ENCODE measurements at places on chromosomes 1 and 21.

GRCh38 chr1:100441146-100441545 is 88.8 kb downstream of the CDC14A start:
- DNase-seq: no peak

GRCh38 chr1:247833601-247834000 is 8.1 kb downstream of the OR11L1 start:
- no peak for DNase-seq

GRCh38 chr21:15210235-15210678 is 145.5 kb upstream of the NRIP1 start:
- no peak for DNase-seq

DNA sequence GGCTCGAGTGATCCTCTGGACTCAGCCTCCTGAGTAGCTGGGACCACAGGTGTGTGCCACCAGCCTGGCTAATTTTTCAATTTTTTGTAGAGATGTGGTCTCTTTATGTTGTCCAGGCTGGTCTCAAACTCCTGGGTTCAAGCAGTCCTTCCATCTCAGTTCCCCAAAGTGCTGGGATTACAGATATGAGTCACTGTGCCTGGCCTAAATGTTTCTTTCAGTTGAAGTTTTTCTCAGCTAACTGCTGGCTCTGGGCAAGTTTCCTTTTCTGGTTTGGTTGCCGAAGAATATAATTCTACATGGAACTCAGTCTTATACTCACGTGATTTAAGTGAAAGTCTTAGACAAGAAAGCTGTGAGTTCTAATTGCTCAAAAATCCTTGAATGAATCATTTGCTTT is 57.0 kb downstream of the SASS6 start:
- DNase-seq: no peak

Measured in activated CD4-positive, alpha-beta T cell treated with anti-CD3 and anti-CD28 coated beads, Interleukin-2, amount 50 U/mL, for 4 hours (primary cell).